ENCODE measurements at places on chromosomes 5 and 9. TPM values are rescaled to one million over a fixed set of nuclear protein-coding genes. Genes with fewer than 3 reads are reported as not detected.

DNA sequence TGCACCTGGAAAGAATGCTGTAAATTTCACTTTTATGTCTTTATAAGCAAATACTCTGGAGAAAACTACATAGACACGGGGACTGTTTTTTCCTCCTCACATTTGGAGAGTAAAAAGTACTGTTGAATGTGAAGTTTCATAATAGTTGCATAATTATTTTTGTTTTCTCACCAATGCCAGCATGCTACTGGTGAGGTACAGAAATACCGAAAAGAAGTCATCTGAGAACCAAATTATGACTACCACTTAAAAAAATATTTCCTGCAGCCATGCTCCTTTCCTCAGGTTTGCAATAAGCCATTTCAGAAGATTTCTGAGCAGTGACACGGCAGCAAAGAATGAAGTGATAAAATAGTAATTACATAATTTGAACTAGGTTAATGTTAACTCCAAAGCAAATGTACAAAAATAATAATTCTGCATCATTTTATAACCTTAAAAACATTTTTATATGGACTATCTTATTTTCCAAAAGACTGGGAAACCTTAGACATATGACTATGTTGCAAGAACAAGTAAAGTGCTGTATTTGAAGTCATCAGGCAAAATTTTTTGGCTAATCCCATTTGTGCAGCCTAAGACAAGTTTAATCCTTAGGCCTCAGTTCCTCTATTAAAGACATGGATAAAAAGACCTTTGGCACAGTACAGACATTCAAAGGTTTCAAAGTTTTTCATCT lies 144.7 kb downstream of the PCSK1 start:
- H3K4me1 ChIP-seq, result peaks cover 20% of the 10 kb centered on the region
- DNase-seq, result no peak
- H3K27me3 ChIP-seq, result no peaks in the 10 kb centered on the region
- no peak overlapping the region for H3K27ac ChIP-seq

DNA sequence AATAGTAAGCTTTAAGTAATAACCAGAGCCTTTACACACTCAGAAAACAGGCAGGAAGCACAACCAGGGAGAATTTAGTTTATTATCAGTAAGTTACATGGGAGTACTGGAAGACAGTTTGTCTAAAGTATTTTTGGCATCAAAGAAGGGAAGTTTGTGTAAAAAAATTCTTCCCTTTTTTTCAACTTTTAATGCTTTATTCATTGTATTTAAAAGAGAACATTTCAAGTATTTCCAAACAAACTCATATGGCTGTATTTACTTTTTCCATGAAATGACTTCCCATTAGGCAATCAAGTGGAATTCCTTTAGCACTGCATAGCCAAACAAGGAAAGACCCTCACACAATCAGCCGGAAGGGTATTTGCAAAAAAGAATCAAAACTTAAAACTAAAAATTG lies 26.7 kb downstream of the RNF145 start:
- no peak overlapping the region for H3K4me3 ChIP-seq
- H3K4me1 ChIP-seq, result no peaks in the 10 kb centered on the region

DNA sequence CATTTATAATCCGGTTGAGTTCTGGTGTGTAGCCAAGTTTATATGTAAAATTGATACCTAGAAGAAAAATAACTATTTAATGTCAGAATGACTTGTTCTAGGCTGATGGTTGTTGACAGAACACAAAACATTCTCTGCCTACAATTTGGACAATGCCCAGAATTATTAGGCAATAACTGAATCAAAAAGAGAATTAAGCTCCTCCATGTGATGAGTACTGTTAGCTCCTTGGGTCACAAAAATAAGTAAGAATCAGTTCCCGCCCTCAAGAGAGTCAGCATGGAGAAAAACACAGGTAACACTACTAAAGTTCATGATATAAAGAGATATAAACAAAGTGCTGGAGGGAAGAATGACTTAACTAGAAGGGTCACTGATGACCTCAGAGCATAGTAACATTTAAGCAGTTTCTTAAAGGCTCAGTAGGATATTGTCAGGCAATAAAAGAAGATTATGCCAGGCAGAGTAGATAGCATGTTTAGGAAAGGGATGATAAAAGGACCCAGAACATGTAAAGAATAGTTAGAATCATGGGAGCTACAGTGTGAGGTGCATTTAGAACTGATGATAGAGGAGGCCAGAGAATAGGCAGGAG lies 200.5 kb upstream of the ACTBL2 start:
- DNase-seq, result no peak
- no peaks in the 10 kb centered on the region for H3K27me3 ChIP-seq
- H3K36me3 ChIP-seq, result no peaks in the 10 kb centered on the region
- no peak overlapping the region for H3K4me3 ChIP-seq
- H3K4me1 ChIP-seq, result no peaks in the 10 kb centered on the region

DNA sequence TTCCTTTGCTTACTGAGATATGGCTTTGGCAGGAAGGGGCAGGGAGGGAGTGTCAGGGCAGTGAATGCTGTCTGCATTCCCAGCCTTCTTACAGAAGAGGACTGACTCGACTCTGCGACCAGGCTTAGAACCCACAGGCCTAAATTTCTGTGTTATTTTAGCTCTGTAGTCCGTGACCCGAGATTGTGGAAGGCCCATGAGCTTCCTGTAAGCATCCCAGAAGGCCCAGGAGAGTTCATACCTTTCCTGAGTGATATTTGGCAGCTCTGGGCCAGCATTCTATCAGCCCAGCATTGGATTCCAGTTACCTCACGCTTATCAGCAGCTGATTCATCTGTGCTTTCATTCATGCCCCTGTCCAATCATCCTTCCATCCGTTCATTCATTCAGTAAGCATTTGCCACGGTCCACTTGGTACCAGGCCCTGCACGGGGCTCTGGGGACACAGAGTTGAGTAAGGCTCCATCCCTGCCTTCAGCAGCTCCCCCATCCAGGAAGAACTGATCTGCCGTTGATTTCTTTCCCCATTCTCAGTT lies 28.2 kb upstream of the RPL26L1 start:
- no peak overlapping the region for H3K4me3 ChIP-seq
- no peak for DNase-seq
- no peaks in the 10 kb centered on the region for H3K4me1 ChIP-seq
- H3K27ac ChIP-seq, result no peak overlapping the region

GRCh38 chr9:113301548-113301947 lies 1.6 kb downstream of the RNF183 start:
- no peak for DNase-seq
- H3K4me1 ChIP-seq, result no peaks in the 10 kb centered on the region
- H3K4me3 ChIP-seq, result no peak overlapping the region
- no peaks in the 10 kb centered on the region for H3K36me3 ChIP-seq
- H3K27ac ChIP-seq, result no peak overlapping the region

The SPOCK1 gene
- 6.9 TPM for polyA plus RNA-seq

GRCh38 chr5:67092535-67092934 lies 104.1 kb downstream of the CD180 start:
- no peak overlapping the region for H3K27ac ChIP-seq
- no peaks in the 10 kb centered on the region for H3K27me3 ChIP-seq
- H3K4me1 ChIP-seq, result peaks cover 11% of the 10 kb centered on the region
- no peaks in the 10 kb centered on the region for H3K36me3 ChIP-seq

DNA sequence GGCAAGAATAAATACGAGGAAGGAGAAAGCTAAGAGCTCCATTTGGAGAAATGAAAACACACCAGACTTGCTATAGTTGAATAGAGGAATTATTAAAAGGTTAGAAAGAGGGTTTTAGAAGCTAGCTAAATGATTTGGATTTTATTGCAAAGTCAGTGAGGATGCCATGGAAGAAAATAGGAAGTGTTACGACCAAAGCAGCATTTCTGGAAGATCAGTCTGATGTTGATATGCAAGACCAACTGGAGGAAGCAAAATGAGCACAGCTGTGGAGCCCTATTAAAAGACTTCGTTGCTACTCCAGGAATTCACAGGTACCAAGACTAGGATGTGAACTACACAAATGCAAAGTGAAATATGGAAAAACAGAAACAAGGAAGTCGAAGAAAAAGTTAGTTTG lies 2.1 kb downstream of the DHX29 start:
- H3K4me1 ChIP-seq, result peaks cover 18% of the 10 kb centered on the region
- no peaks in the 10 kb centered on the region for H3K27me3 ChIP-seq
- no peaks in the 10 kb centered on the region for H3K36me3 ChIP-seq
- H3K27ac ChIP-seq, result no peak overlapping the region
- H3K4me3 ChIP-seq, result no peak overlapping the region
- DNase-seq, result no peak

The GPR150 gene
- polyA plus RNA-seq, result 0.47 TPM

DNA sequence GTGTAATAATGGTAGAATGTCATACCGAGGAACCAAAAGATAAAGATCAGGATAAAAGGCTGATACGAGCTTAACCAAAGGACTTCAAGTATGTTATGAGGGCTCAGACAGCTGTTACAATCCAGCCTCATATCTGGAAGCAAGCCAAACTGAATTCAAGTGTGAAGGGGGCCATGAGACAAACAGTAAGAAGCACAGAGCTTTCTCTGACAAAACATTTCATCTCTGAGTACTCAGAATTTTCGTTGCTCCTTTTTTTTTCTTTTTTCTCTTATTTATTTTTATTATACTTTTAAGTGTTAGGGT lies 52.9 kb upstream of the CD180 start:
- H3K4me1 ChIP-seq, result no peaks in the 10 kb centered on the region
- no peaks in the 10 kb centered on the region for H3K36me3 ChIP-seq
- H3K27ac ChIP-seq, result no peak overlapping the region
- no peak for DNase-seq
- H3K27me3 ChIP-seq, result no peaks in the 10 kb centered on the region

The OR1J2 gene
- polyA plus RNA-seq, result not detected

GRCh38 chr5:88214655-88215054 lies 54.0 kb downstream of the TMEM161B start:
- no peaks in the 10 kb centered on the region for H3K36me3 ChIP-seq
- no peaks in the 10 kb centered on the region for H3K4me1 ChIP-seq
- H3K27ac ChIP-seq, result no peak overlapping the region
- no peak for DNase-seq

Data from GM23338 (cell line).